ENCODE measurements at places on chromosomes 11 and 22. TPM values are rescaled to one million over a fixed set of nuclear protein-coding genes. Genes with fewer than 3 reads are reported as not detected.

DNA sequence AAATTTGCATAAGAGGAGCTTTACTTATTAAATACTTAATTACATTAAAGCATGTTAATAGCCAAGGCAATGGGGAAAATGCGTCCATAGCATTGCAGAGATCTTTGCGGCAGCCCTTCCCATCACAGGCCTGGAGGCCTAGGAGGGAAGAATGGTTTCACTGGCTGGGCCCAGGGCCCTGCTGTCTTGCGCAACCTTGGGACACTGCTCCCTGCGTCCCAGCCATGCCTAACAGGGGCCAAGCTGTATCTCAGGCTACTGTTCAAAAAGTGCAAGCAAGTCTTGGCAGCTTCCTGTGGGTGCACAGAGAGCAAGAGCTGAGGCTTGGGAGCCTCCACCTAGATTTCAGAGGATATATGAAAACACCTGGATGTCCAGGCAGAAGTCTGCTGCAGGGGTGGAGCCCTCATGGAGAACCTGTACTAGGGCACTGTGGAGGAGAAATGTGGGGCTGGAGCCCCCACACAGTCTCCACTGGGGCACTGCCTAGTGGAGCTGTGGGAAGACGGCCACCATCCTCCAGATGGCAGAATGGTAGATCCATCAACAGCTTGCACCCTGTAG lies 46.0 kb downstream of the THAP12 start:
- DNase-seq, result no peak

DNA sequence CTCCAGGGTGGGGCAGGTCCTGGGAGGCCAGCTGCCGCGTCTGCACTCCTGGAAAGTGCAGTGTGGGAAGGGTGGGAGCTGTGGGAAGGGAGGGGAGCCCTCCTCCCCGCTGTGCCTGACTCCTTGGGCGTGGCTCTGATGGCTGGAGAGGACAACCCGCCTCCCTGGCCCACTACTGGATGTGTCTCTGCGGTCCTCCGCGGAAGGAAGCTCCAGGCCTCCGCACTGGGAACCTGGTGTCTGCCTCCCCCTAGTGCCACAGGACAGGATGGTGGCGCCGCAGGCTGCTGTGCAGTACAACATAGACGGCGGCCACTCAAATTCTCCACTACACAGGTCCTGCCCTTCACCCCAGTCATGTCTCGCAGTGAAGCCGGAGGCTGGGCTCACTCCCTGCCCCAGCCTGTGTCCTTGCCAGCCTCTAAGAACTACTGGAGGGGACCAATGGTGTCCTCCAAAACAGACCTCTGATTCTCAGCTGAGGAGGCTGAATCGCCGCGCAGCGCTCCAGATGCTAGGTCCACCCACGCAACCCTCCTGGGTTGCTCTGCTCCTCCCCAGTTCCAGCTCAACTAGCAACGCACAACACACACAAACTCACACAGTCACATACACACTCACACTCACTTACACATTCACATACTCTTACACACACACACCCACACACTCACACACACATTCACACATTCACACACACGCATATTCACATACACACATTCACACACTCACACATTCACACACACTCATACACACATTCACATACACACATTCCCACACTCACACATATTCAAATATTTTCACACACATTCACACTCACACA lies 12.4 kb upstream of the DSCAML1 start:
- no peak for DNase-seq

GRCh38 chr11:111843661-111844060 lies 27.7 kb downstream of the ALG9 start:
- no peak for DNase-seq

Gene PHLDA2
- not detected for total RNA-seq

- no peak for DNase-seq
Observed at GRCh38 chr11:96620464-96621044, 230.7 kb downstream of the JRKL start.

Gene CNTF
- total RNA-seq, result 5.9 TPM

GRCh38 chr22:39234472-39234787 lies 10.4 kb downstream of the PDGFB start:
- DNase-seq, result no peak

DNA sequence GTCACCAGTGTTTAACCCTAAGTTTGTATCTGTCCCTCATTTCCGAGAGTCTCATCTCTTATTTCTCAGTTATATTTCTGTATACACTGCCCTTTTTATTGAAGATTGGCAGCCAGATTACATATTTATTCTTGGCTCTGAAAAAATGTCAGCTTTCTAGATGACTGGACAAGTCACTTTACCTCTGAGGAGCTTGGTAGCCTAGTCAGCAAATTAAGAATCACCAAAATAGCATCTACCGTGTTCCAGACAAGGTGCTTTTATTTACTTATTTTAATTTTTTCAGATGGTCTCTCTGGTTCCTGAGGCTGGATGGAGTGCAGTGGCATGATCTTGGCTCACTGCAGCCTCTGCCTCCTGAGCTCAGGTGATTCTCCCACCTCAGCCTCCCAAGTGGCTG lies 5.6 kb upstream of the RBM4 start:
- DNase-seq, result no peak

GRCh38 chr22:31647523-31648320 lies 14.3 kb downstream of the PISD start:
- DNase-seq, result no peak

Gene OR2AG1
- not detected for total RNA-seq

Data from B cell (primary cell).